Activated CD4-positive, CD25-positive, alpha-beta regulatory T cell treated with anti-CD3 and anti-CD28 coated beads, Interleukin-2, amount 50 U/mL, for 16 hours (primary cell): ENCODE measurements at places on chromosomes 6 and 20.

GRCh38 chr20:57203986-57204385 lies 62.5 kb downstream of the BMP7 start:
- DNase-seq: no peak

DNA sequence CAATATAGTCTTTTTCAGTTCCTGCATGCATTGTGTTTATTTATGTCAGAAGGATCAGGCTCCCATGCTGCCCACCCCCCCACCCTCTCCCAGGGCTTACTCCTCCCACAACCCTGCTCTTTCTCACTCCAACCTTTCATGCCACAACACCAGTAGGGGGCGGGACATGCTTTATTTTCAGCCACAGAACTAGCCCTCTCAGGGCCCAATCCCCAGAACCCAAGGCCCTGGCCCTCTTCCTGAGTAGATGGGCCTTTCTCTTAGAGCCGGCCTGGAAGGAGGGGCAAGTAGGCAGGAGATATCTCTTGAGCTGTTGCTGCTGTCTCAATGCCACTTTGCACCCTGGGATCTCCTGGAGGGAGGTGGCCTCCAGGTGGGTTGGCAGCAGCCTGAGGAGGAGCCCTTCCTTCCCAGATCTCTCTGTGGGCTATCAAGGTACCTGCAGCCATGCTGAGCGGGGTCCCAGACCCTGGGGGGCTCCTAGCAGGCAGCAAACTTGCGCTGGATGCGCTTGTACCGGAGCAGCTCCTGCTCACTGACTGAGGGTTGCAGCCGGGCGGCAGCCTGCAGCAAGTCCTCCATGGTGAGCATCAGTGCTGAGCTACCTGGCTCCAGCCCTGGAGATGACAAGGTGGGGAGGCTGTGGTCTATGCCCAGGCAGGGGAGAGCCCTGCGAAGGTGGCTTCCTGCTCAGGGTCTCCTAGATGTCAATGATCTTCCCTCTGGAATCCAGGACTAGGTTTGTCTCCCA lies 3.5 kb downstream of the GNMT start:
- no peak for DNase-seq

DNA sequence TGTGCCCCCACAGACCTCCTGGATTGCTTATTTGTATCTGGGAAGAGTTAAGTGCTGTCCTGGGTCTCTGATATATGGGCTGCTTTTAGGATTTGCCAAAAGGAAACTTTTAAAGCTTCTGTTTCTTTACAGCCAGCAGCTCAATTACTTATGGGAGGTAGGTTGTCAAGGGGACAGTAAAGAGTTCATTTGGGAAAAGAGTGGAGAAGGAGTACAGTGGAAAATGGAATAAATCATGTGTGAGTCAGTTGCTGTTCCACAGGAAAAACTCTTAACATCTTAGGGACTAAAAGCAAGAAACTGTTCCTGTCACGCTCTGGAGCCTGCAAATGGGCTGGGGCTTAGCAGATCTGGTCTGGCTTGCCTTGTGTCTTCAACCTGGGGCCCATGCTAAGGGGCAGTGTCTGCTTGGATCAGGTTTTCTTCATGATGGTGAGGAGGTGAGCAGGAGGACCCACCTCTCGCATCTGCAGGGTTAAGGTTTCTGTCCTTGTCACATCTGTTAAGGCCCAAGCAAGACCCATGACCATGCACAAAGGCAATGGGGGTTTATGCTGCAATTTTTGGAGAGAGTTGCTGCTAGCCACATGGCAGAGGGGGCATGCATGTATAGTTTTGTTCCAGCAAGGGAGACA lies 8.7 kb upstream of the CST1 start:
- DNase-seq: no peak

- no peak for DNase-seq
Measured at GRCh38 chr20:23225407-23226060, 125.1 kb upstream of the NXT1 start.

DNA sequence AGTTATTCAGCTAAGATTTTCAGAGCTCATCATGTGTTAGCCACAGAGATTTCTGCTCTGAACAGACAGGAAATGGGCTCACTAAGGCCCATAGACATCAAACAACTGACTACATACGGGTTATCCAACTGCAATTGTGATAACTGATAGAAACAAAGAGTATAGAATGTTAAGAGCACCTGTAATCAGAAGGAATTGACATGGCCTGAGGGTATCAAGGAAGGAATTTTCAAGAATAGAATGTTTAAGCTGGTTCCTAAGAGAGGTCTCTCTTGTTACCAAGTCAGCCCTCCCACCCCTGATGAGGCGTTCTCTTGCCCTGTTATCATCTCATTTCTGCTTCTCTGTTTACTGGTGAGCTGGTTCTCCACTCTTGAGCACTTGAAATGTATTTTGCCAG lies at the start of gene MEI4:
Gene MEI4 (plus strand): TSS at position 301 of the 400 bp plus-strand sequence. CDS start 37,633 bp downstream, outside the sequence.
- DNase-seq: no peak

GRCh38 chr6:34071884-34072379 lies 74.0 kb downstream of the GRM4 start:
- no peak for DNase-seq

GRCh38 chr6:137745321-137745720 lies 121.7 kb upstream of the TNFAIP3 start:
- no peak for DNase-seq

GRCh38 chr6:45326698-45327417 lies 1.3 kb upstream of the RUNX2 start:
- DNase-seq: no peak

DNA sequence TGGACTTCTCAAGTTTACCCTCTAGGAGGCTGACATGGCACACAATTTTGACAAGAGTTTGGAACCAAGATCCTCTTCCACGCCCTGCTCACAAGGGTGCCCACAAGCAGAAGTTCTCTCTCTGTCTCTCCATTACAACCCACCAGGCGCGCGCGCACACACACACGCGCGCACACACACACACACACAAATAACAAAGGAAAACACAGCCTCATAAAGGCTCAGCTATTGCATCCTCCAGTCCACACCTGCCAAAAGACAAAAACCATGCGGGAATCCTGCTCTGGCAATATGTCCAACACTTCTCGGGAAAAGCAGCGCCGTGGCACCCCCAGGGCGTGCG lies 870 bp downstream of the PAK5 start:
- DNase-seq: no peak

- DNase-seq: no peak
Measured at GRCh38 chr20:50381075-50381732, 129.0 kb upstream of the PTPN1 start.

- DNase-seq: no peak
Measured at GRCh38 chr6:75278474-75279077, 6.0 kb downstream of the TMEM30A start.

- DNase-seq: no peak
Measured at GRCh38 chr6:67639161-67639560, 995.9 kb upstream of the ADGRB3 start.

DNA sequence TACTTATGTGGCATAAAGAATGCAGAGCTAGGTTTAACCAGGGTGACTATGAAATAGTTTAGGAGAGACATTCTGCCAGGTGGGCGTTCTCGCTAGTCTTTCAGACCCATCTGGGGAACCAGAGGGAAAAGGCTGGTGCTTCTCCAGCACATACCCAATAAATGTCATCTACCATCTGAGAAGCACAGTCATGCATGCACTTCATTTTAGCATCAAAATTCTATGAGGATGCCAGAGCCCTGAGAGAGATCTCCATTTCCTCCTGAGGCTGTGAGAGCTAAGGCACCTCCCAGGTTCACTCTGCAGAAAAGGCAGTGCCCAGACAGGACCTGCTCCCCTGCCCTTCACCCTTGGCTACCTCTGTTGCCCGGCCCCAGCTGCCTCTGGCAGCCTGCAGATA lies 231.7 kb upstream of the PRND start:
- DNase-seq: no peak

- DNase-seq: no peak
Measured at GRCh38 chr6:70764706-70765105, 97.0 kb downstream of the SMAP1 start.

- DNase-seq: no peak
Measured at GRCh38 chr6:105804424-105804823, 281.7 kb upstream of the PRDM1 start.

DNA sequence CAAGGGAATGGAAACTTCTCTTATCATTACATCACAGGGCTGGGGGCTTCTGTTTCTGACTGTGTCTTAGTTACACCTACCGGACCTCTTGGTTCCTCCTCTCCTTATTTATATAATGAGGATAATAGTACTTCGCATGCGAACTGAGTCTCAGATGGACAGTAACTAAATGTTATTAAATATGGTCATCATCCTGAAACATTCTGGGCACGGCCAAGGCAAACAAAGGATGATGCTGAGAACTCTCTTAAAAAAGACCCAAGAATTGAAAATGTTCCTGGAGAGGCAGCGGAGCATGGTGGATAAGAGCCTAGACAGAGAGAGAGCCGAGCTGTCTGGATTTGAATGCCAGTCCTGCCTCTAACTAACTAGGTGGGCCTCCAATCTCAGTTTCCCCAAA lies 119.8 kb upstream of the SASH1 start:
- no peak for DNase-seq

DNA sequence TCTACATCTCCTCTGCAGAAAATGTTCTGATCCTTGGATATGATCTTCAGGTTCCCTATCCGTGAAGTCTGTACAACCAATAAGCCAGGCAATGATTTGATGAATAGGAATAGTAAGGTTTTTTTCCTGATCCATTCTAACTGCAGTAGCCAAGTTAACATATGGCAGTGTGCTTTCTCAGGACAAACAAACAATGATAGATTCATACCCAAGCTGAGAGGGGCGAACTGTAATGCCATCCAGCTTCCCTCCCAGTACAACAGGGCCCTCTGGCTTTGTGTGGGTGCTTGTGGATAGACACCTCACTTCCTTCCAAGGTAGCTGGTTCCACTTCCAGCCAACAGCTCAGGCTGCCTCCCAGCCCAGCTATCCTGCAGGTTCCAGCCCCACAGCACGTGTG lies 359.2 kb downstream of the CDH26 start:
- DNase-seq: no peak

GRCh38 chr6:120354452-120355098 lies 979.7 kb downstream of the TBC1D32 start:
- no peak for DNase-seq

- DNase-seq: no peak
Measured at GRCh38 chr20:39795401-39796272, 833.5 kb downstream of the DHX35 start.

- DNase-seq: no peak
Measured at GRCh38 chr20:44641325-44641724, 10.2 kb downstream of the ADA start.

DNA sequence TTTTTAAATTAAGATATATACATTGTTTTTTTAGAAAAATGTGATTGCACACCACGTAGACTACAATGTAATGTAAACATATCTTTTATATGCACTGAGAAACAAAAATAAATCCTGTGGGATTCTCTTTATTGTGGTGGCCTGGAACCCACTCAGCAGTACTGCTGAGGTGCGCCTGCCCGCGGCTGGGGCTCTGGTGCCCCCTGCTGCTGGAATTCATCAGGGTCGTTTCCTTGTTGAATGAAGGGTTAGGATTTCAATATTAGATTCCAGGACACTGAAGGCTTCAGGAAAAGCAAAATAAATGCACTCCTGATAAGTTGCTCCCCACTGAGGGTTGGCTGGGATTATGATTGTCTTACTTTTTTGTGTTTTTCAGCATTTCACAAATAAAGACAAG lies 175.8 kb upstream of the GGTLC1 start:
- DNase-seq: no peak

- no peak for DNase-seq
Measured at GRCh38 chr20:63876489-63877036, 11.5 kb downstream of the TPD52L2 start.

GRCh38 chr6:34044945-34045595 lies 100.8 kb downstream of the GRM4 start:
- DNase-seq: no peak

- DNase-seq: no peak
Measured at GRCh38 chr6:33841070-33841469, 37.3 kb upstream of the MLN start.

GRCh38 chr6:40582892-40583291 lies 4.3 kb downstream of the LRFN2 start:
- DNase-seq: no peak

DNA sequence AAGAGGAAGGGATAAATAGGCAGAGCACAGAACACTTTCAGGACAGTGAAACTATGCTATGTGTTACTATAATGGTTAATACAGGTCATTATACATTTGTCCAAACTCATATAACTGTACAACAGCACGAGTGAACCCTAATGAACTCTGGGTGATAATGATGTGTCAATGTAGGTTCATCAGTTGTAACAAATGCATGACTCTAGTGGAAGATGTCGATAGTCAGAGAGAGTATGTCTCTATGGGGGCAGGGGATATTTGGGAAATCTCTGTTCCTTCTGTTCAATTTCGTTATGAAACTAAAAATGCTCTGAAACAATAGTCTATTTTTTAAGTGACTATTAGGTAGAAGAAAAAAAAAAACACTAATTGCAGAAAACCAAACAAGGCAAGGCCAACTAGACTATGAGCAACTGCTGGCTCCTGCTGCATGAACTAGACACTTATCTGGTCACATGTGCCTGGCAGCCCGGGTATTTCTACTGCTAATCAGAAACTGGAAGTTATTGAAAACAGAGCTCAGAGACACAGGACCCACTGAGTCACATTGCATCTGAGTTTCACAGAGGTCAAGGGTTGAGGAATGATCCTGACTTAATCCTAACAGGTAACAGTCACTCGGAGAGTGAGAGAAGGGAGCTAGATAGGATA lies 97.9 kb downstream of the ISM1 start:
- no peak for DNase-seq

- no peak for DNase-seq
Measured at GRCh38 chr20:34163307-34163706, 51.3 kb upstream of the EIF2S2 start.

DNA sequence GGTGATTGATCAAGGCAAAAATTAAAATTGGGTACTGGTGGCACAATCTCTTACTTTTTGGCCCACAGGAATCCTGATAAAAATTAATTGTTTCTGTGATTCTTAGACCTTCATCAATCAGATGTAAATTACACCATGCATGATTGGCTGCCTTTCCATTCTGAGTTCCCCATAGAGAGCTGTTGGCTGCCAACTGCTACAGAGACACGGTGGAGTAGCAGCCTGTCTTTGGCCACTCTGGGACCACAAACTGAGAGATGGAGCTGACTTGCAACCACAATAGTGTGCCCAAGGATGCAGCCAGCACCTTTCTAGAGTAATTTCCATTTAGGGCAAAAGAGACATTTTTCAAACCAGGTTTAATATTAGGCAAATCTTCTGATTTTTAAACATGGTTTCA lies 274.3 kb upstream of the MMS22L start:
- DNase-seq: no peak

DNA sequence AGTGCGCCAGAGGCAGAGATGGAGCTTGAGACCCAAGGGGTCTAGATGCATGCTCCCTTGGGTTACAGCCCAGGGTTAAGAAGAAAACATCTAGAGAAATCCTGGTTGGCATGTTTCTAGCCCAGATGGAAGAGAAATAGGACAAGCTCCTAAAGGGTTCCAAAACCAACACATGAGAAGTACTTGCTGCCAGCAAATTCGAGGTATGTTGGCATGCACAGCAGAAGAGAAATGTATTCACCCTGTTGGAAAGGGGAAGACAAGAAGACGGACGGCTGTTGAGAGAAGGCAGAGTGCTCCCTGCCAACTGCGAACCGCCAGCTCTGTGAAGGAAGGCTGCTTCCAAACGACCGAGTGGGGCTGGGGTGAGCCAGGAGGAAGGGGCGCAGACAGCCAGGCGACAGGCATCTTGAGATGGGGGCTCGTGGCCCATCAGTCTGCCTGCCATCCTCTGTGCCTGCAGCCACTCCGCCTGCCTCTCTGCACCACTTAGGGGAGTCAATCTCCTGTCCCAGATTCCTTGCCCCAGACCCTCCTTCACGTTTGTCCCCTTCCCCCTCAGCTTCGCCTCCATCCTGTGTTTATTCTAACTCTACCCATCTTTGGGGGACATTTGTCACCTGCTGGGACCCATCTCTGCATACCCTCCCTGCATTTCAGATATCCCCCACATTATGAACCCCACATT lies 249.2 kb downstream of the CDC5L start:
- DNase-seq: no peak
